ENCODE measurements at places on chromosomes 2 and 18. TPM values are rescaled to one million over a fixed set of nuclear protein-coding genes. Genes with fewer than 3 reads are reported as not detected.

The SKA1 gene
- 5.5 TPM for total RNA-seq

GRCh38 chr18:36620788-36621187 lies 208.0 kb downstream of the TPGS2 start:
- DNase-seq: no peak
- H3K27ac ChIP-seq: no peak overlapping the region
- H3K27me3 ChIP-seq: no peaks in the 10 kb centered on the region
- no peaks in the 10 kb centered on the region for H3K36me3 ChIP-seq

GRCh38 chr2:163182764-163183354 lies 344.3 kb upstream of the KCNH7 start:
- DNase-seq: peak; percentile 10
- no peaks in the 10 kb centered on the region for H3K36me3 ChIP-seq
- no peak overlapping the region for H3K4me3 ChIP-seq
- H3K4me1 ChIP-seq: no peaks in the 10 kb centered on the region
- H3K27ac ChIP-seq: no peak overlapping the region

- H3K36me3 ChIP-seq: no peaks in the 10 kb centered on the region
- H3K27ac ChIP-seq: no peak overlapping the region
- DNase-seq: no peak
- H3K4me3 ChIP-seq: no peak overlapping the region
- H3K27me3 ChIP-seq: peaks cover 76% of the 10 kb centered on the region
Measured at GRCh38 chr18:37571266-37571665, 5.7 kb upstream of the CELF4 start.

- H3K36me3 ChIP-seq: no peaks in the 10 kb centered on the region
- H3K27ac ChIP-seq: no peak overlapping the region
- H3K4me1 ChIP-seq: peaks cover 9% of the 10 kb centered on the region
- H3K4me3 ChIP-seq: no peak overlapping the region
- H3K27me3 ChIP-seq: no peaks in the 10 kb centered on the region
- DNase-seq: no peak
Measured at GRCh38 chr2:129374452-129374851, 605.0 kb upstream of the RAB6C start.
